ENCODE measurements at places on chromosomes 16 and 17. TPM values are rescaled to one million over a fixed set of nuclear protein-coding genes. Genes with fewer than 3 reads are reported as not detected.

The CHST5 gene
- total RNA-seq, result not detected

The CCL2 gene
- 406 TPM for total RNA-seq

The PRSS21 gene
- total RNA-seq, result not detected

The KIF2B gene
- not detected for total RNA-seq

The KRTAP3-1 gene
- not detected for total RNA-seq

The PDILT gene
- total RNA-seq, result not detected

The C1QTNF8 gene
- total RNA-seq, result not detected

The FAM171A2 gene
- 28.9 TPM for total RNA-seq

The SHBG gene
- total RNA-seq, result 0.58 TPM

The NATD1 gene
- 13.9 TPM for total RNA-seq

DNA sequence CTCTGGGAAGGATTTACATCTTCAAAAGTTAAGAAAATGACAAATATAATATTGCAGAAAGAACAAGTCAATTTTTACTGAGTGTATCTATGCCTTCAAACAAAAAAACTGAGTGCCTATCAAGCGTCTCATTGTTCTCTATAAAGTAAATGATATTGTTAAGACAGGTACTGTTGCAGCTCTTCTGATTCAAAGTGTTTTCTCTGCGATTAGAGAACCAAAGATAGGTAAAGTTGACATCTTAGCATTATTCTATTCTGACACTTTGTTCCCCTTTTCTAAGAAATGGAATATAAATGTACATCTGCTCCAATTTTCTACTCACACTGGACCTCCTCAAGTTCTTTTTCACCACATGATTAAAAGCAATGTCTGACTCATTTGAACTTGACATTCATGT, 1317.7 kb downstream of the CDH11 start:
- no peak for DNase-seq

DNA sequence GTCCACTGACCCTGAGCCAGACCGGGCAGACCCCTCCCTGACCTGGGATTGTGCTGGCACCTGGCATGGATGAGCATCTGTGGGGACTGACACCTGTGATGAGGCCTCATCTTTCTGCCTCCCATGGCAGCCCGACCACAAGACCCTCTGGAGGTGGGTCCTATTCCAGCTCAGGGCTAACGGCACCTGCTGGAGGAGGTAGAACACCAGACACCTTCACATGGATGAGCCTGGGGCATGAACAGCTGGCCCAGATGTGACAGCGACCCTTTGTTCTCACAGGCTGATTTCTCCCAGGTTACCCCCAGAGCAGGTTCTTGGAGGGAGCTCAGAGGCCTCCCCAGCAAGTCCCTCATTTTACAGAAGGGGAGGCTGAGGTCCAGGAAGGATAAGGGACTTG, 46.4 kb upstream of the PIK3R6 start:
- DNase-seq, result no peak

- DNase-seq, result no peak
Observed at GRCh38 chr17:81665205-81666091, 957 bp downstream of the OXLD1 start.

GRCh38 chr16:89050868-89051311, 42.8 kb upstream of the ACSF3 start:
- no peak for DNase-seq

- no peak for DNase-seq
Observed at GRCh38 chr17:79745641-79746105, 14.9 kb downstream of the ENPP7 start.

- no peak for DNase-seq
Observed at GRCh38 chr16:85174871-85175723, 62.8 kb upstream of the CIBAR2 start.

DNA sequence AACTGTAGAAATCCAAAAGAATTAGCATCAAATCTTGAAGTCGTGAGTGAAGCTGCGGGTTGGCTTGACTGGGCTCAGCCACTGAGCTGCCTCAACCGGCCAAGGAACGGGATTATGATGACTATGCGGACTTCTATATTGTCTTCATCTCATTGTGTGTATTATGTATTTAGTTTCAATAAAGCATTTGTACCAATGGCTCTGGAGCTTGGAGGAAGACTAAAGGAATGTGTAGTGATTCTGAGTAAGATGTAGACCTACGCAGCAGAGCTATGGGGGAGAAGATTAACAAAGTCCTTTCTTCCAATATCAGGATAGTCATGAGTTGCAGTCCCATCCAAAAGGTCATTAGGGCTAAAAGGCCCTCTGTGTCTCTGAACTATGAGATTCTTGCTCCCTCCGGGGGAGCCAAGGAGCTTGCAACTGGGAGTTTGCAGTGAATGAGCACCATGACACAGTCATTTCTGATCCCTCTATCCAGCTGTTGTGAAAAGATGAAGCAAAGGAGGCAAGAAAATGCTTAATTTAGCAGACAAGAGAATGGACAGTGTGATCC, 8.3 kb downstream of the EME1 start:
- no peak for DNase-seq

DNA sequence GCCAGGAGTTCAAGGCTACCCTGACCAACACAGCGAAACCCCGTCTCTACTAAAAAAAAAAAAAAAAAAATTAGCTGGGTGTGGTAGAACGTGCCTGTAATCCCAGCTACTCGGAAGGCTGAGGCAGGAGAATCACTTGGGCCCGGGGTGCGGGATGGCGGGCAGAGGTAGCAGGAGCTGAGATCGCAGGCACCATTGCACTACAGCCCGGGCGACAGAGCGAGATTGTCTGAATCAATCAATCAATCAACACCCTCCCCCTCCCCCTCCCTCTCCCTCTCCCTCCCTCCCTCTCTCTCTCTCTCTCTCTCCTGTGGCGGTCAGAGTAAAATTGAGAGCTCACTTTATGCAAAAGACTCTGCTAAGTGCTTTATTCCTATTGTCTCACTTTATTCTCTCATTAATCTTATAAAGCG, 1.2 kb downstream of the HSDL1 start:
- DNase-seq, result no peak

DNA sequence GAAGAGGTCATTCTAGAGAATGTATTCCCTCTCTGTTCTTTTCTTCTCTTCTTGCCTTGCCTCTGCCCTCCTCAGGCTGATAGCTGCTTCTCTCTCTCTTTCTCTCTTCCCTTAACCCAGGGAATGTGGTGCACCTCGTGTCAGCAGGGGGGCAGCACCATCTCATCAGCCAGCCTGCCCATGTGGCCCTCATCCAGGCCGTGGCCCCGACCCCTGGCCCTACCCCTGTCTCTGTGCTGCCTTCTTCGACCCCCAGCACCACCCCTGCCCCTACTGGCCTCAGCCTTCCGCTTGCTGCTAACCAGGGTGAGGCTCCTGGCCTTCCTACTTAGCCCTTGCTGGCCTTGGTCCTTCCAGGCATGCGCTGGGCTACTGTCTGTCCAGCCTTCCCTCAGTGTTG, 23.5 kb downstream of the SRCAP start:
- no peak for DNase-seq

- no peak for DNase-seq
Observed at GRCh38 chr17:19897903-19898302, 30.2 kb upstream of the ULK2 start.

DNA sequence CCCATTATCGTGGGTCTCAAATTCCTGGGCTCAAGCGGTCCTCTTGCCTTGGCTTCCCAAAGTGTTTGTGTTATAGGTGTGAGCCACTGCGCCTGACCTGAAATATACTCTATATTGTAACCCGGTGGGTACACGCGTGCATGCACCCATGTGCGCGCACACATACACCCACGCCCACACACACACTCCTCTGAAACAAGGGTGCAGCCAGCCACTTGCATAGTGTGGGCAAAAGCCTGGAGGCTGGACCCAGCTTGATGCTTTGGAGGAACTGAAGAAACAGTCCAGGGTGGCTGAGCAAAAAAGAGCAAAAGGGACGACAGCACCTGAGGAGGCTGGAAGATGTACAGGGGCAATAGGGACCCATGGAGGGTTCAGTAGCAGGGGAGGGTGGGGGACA, 29.9 kb downstream of the NAGPA start:
- no peak for DNase-seq

GRCh38 chr17:69018022-69018615, 42.6 kb downstream of the ABCA9 start:
- DNase-seq, result no peak

- DNase-seq, result no peak
Observed at GRCh38 chr17:8123695-8124349, at the start of gene HES7. HES7 (minus strand) TSS chr17:8124106; CDS start chr17:8124084, 22 bp downstream.

GRCh38 chr16:89629827-89630610, 16.6 kb downstream of the DPEP1 start:
- no peak for DNase-seq

DNA sequence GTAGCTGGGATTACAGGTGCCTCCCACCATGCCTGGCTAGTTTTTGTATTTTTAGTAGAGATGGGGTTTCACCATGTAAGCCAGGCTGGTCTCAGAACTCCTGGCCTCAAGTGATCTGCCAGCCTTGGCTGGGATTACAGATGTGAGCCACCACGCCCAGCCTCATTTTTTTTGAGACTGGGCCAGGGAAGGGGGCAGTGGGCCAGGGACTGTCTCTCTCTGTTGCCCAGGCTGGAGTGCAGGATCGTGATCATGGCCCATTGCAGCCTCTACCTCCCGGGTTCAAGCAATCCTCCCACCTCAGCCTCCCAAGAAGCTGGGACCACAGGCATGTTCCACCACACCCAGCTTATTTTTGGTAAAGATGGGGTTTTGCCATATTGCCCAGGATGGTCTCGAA, 16.0 kb downstream of the RSL1D1 start:
- no peak for DNase-seq

DNA sequence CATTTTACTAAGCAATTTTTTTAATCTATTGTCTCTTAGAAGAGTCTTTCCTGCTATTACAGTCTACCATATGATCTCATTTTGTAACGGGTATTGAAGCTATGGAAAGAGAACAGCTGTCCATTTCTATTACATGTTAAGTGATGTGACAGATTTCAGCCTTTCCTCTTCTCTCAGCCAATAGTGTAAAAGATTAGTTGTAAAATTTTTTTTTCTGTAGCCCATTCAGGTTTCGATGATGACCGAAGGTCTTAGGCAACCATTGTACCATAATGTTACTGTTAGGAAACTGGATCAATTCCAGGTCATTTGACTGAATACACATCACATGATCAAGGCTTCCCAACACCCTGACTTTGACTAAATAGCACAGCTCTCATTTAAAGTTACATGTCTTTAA, 147.6 kb upstream of the HLF start:
- DNase-seq, result peak; percentile 14

- DNase-seq, result no peak
Observed at GRCh38 chr16:21727344-21727743, 63.6 kb downstream of the OTOA start.

DNA sequence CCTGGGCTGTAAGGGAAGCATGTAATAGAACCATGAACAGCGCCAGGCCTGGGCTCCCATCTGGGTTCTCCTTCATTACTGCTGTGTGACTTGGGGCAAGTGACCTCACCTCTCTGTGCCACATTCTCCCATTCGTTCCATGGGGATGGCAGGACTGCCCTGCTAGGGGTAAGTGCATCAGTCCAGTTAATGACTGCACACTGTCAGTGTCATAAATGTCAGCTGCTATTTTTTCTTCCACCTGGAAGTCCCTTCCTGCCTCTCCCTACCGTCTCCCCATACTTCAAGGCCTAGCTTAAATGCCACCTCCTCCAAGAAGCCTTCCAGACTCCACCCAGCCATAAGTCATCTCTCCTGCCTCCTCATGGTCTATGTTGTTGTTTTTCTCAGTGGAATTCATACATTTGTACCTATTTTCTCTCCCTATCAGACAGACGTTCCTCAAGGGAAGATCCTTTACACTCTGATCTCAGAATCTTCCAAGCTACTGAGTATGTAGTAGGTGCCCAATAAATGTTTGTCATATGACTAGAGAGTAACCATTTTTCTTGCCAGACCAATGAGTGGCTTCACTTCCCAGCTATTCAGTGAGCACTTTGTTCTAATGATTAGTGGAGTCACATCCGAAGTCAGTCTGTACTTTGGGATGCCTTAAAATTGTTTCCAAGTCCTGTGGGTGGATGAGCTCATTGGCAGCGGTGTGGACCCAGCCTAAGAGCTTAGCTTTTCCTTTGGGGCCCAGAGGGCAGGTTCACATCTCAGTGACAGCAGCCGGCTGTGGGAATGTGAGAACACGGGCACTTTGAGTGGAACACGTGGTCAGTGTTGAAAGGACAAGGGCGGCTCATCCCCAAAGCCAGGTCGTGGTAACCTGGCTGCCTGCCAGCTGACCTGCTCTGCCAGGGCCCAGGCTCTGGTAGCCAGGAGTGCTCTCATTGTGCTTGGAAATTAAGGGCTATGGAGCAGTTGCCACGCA, 147.5 kb upstream of the GSE1 start:
- DNase-seq, result no peak

GRCh38 chr17:82225368-82226029, 3.3 kb upstream of the SLC16A3 start:
- DNase-seq, result no peak

GRCh38 chr17:12996357-12996756, 21.5 kb downstream of the ELAC2 start:
- no peak for DNase-seq

DNA sequence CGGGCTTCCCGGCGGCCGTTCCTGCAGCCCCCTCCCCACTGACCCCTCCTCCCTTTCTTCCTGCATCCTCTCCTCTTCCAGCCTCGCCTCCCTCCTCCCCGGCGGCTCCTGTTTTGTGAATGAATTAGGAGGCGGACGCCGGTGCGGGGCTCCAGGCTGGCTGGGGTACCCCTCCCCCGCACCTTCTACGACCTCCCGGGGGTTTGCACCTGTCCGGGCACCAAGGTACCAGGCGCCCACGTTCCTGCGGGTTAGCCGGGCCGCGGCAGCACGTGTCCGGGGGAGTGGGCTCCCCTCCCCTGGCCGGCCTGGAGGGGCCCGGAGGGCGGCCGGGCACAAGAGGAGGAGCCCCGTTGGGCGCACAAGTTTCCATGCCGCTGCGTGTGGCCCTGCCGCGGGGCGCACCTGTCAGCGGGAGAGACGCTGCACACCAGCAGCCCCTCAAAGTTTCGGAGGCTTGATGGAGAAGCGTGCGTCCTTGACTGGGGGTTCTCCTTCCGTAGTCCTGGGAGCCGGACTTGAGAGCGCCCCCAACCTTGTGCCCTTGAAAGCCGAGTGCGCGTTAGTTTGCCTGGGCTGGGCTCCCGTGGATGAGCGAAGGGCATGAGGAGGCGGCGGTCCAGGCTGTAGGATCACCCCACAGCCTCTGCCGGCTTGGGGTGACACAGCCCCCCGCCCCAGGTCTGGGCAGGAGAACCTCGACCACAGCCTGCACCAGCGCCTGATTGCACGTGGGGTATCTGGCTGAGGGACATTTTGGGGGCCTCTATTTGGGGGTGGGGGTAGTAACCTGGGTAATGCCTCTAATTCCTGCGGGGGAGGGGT, 1.2 kb downstream of the HAS3 start:
- DNase-seq, result no peak

GRCh38 chr16:30723725-30724355, 24.4 kb upstream of the PHKG2 start:
- no peak for DNase-seq

GRCh38 chr16:89668790-89669158, 11.1 kb downstream of the SPATA33 start:
- no peak for DNase-seq

GRCh38 chr16:20826039-20826566, 19.8 kb downstream of the REXO5 start:
- DNase-seq, result no peak

All from glomerular endothelial cell (primary cell).